ENCODE measurements at places on chromosomes 7 and 10.

GRCh38 chr10:71269301-71270288 is 49.5 kb upstream of the SLC29A3 start:
- no peak for DNase-seq

GRCh38 chr7:98040626-98041360 is 50.8 kb upstream of the OCM2 start:
- no peak for DNase-seq

- no peak for DNase-seq
Observed at GRCh38 chr7:68857571-68857970, 740.7 kb upstream of the AUTS2 start.

DNA sequence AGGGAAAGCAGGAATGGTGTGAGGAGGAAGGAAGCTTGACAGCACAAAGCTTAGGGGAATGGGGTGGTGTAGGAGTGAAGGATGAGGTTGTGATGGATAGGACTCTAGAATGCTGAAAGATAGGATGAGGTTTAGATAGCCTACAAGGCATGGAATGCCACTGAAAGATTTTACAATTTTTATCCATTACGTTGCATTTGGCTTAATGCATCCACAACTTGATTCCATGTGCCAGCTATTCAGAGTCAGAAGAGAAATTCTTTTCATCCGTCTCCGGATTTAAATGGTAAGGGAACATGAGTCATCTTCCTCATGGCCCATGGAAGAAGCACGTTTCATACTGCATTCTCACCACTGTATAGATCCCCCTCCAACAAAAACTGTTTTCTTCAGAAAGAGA is 212.4 kb upstream of the BMPER start:
- no peak for DNase-seq

GRCh38 chr10:3111621-3112163 is 44.3 kb downstream of the PFKP start:
- no peak for DNase-seq

- no peak for DNase-seq
Observed at GRCh38 chr10:62960416-62960815, 144.2 kb upstream of the EGR2 start.

GRCh38 chr7:150716939-150717338 is 526 bp downstream of the GIMAP1 start:
- DNase-seq: no peak

- no peak for DNase-seq
Observed at GRCh38 chr10:59175538-59176240, 754 bp upstream of the PHYHIPL start.

GRCh38 chr10:47400251-47400650 is 16.2 kb upstream of the ZNF488 start:
- no peak for DNase-seq

DNA sequence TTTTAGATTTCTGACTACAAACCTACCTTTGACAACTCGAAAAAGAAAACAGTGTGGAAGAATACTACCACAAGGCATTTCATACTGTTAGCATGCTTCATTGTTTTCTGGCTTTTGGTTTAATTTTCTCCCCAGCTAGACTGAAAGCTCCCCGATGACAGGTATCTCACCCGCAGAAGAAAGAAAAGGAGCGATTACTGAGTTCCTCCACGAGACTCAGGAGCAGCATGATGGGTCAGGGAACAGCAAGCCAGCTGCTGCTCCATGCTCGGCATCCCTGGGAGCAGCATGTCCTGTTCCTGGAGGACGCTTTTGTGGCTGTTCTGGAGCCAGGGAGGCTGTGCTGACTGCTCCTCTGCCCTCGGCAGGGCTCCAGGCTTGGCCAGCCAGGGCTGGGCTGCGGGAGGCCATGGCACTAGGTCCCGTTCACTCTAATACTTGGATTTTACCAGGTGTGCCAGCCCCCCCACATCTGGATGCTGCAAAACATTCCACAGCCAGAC is 133.4 kb downstream of the PRKAG2 start:
- no peak for DNase-seq

- DNase-seq: no peak
Observed at GRCh38 chr7:72297636-72298035, 114.5 kb downstream of the CALN1 start.

- no peak for DNase-seq
Observed at GRCh38 chr7:31102973-31103850, 51.1 kb downstream of the ADCYAP1R1 start.

DNA sequence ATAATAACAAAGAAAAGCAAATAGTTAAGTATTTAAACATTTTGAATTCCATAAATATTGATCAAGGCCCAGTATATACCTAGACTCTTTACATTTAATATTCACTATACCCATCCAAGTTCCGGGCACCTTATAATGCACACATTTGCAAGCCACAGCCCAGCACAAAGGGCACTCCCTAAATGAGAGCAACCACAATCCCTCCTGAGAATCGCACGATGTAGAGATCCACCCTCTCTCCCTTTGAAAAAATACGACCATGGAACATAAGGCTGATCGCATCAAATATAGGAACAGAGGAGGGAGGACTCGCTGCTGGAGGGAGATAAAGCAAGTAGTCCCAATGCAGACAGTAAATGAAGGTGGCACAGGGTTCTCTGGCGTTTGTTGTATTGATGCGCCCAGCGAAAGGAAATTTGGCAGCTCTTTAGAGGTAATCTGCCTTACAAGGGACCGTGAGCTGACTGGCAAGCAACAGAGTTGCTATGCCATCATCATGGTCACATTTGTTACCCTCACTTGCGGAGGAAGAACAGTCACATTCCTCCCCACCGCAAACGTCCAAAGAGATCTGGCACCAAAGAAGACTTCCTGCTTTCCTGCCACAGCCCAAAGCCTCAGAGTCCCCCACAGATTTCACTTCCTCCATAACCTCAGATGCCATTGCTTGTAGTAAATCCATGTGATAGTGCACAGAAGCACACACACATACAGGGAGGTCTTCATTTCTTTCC is 16.1 kb upstream of the TAS2R40 start:
- DNase-seq: peak; percentile 23

DNA sequence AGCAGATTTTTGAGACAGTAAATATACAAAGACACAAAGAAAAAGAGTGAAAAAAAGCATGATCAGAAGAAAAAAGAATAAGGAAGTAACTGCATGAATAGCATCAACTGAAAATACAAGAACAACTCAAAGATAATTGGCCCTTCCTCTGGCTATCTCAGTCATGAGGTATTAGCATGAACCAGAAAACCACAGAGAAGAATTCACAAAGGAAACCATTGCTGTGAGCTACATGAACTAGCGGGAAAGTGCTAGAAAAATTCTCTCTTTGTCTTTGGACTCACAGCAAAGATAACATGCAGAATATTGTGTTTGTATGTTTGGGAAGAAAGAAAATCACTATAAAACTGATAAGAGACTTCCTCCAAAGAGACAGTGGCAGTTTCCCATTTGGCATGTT is 82.9 kb downstream of the SORCS1 start:
- DNase-seq: no peak

DNA sequence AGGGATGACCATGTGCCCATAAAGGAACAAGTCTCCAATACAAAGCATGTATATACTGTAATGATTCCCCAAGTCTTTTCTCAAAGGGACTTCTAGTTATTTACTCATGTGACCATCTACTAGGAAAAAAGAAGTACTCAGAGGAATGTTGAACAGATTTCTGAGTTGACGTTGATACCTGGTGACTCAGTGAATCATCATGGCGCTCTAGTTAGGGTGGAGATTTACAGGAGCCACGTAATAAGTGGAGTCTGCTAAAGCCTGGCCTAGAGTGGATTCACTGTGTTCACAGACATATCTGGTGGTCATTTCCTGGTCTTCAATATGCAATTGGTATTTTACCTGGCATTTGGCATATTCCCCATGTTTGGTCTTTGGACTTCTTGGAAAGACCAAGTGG is 302.2 kb upstream of the CACNA2D1 start:
- no peak for DNase-seq

- DNase-seq: no peak
Observed at GRCh38 chr7:50470250-50471163, 20.4 kb upstream of the FIGNL1 start.

DNA sequence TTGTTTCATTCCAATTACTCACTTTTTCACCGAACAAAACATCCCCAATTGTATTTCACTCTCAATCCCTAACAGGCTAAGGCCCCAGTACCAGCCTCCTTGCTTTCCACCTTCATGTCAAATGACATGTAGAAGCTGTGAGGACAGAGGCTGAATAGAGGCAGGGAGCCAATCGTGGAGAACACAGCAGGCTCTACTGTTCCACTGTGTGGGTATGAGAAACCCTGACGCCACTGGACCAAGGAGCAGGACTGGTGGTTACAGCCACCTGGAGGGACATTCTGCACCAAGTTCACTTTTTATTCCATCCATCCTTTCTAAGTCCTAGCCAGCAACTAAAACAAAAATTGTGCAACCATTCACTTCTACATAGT is 502.8 kb downstream of the SORCS1 start:
- DNase-seq: no peak

- DNase-seq: no peak
Observed at GRCh38 chr10:125983161-125983560, 86.8 kb downstream of the FANK1 start.

- DNase-seq: no peak
Observed at GRCh38 chr7:157597562-157597961, 260.8 kb downstream of the DNAJB6 start.

- DNase-seq: no peak
Observed at GRCh38 chr7:133354546-133355324, 101.9 kb downstream of the EXOC4 start.

GRCh38 chr7:12133865-12134264 is 77.2 kb upstream of the TMEM106B start:
- no peak for DNase-seq

DNA sequence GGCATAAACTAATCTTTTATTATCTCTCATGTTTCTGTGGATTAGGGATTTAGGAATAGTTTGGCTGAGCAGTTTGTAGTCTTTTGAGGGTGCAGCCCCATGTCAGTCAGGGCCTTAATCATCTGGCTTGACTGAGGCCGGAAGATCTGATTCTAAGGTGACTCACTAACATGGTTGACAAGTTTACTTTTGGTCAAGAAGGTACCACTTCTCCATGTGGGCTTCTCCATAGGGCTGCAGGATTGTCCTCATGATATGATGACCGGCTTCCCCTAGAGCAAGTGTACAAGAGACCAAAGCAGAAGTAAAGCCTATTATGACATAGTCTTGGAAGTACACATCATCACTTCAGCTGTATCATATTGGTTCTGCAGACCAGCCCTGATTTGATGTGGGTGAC is 45.9 kb upstream of the OIT3 start:
- no peak for DNase-seq

- no peak for DNase-seq
Observed at GRCh38 chr10:101560298-101561067, 27.6 kb downstream of the POLL start.

- no peak for DNase-seq
Observed at GRCh38 chr10:57015595-57016318, 654.7 kb upstream of the ZWINT start.

DNA sequence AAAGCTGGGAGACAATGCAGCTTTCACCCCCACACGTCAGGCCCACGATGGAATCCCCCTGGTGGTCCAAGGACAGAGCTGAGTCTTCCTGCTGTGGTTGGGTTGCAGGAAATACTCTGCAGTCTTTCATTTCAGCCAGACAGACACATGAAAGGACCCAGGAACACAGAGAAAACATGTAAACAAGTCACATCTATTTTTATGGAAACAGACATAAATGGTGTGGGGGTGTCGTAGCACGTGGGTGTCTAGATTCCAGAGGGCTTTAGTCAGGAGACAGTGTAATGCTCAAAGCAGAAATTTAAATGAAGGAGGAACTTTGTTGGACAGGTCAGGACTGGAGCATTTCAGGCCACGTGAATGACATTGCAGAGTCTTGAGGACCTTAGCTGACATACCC is 444.6 kb downstream of the SUGCT start:
- no peak for DNase-seq

GRCh38 chr7:44224080-44224973 is 23.5 kb downstream of the YKT6 start:
- DNase-seq: no peak

- no peak for DNase-seq
Observed at GRCh38 chr10:112763916-112764520, 186.0 kb upstream of the TCF7L2 start.

GRCh38 chr10:49200854-49201253 is 12.7 kb upstream of the TMEM273 start:
- no peak for DNase-seq

GRCh38 chr7:80275192-80275605 is 140.6 kb downstream of the GNAI1 start:
- DNase-seq: no peak

GRCh38 chr10:123901621-123902020 is 10.0 kb upstream of the CPXM2 start:
- no peak for DNase-seq

DNA sequence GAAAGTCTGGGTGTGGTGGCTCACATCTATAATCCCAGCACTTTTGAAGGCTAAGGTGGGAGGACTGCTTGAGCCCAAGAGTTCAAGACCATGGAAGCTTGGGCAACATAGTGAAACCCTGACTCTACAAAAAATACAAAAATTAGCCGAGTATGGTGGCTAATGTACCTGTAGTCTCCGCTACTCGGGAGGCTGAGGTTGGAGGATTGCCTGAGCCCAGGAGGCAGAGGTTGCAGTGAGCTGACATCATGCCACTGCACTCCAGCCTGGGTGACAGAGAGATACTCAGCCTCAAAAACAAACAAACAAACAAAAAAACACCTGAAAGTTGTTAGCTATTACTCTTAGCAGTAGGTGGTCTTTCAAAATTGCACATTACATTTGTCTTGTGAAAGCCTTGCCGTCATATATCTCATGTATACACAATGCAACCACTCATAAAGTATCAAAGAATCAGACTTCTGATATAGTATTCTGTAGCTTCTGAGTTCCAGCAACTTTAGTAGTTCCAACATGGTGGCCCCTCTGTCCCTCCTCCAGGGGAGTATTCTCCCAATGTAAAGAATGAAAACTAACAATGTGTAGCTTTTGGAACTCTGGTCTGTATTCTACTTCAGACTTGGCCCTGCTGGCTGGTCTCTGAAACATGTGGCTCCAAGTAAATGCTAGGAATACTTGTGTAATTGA is 101.5 kb downstream of the ZNF92 start:
- no peak for DNase-seq

DNA sequence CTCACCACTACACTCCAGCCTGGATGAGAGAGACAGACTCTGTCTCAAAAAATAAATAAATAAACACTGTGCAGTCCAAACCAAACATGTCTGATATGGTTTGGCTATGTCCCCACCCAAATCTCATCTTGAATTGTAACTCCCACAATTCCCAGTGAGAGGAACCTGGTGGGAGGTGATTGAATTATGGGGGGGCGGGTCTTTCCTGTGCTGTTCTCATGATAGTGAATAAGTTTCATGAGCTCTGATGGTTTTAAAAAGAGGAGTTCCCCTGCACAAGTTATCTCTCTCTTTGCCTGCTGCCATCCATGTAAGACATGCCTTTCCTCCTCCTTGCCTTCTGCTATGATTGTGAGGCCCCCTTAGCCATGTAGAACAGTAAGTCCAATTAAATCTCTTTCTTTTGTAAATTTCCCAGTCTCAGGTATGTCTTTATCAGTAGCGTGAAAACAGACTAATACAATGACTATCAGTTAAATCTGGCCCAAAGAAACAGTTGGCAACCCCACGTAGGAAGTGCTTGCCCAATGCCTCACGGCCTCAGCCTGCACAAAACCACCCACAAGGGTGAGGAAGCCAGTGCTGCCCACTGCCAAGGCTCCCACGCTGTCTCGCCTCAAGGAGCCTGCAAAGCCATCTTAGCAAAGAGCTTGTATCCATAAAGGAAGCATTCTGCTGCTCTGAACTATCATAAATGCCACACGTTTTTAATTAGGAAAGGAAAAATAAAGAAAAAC is 64.7 kb downstream of the PIK3AP1 start:
- DNase-seq: no peak

GRCh38 chr7:106279425-106280197 is 5.2 kb downstream of the NAMPT start:
- DNase-seq: no peak

GRCh38 chr7:16740996-16741395 is 12.6 kb upstream of the TSPAN13 start:
- no peak for DNase-seq

All from GM13977 (cell line).